ENCODE measurements at places on chromosomes 7 and 10.

DNA sequence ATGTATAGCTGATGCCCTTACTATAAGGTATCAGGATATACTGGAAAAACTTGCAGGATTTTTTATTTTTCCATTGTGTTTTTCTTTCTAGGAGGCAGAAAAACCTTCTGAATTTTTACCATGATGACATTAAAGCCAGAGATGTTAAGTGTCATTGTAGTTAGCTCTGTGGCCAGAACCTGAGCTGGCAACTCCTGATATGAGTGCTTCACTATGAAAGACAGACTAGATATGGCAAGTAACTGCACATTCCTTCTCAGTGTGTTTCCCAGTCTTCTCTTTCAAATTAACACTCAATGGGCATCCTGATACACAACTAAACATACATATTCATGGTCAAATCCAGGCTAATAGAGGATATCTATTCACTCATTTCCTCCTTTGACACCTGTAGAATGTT lies 166.2 kb downstream of the CTTNBP2 start:
- no peak for DNase-seq

GRCh38 chr7:34756691-34757090 lies 98.7 kb downstream of the NPSR1 start:
- no peak for DNase-seq

DNA sequence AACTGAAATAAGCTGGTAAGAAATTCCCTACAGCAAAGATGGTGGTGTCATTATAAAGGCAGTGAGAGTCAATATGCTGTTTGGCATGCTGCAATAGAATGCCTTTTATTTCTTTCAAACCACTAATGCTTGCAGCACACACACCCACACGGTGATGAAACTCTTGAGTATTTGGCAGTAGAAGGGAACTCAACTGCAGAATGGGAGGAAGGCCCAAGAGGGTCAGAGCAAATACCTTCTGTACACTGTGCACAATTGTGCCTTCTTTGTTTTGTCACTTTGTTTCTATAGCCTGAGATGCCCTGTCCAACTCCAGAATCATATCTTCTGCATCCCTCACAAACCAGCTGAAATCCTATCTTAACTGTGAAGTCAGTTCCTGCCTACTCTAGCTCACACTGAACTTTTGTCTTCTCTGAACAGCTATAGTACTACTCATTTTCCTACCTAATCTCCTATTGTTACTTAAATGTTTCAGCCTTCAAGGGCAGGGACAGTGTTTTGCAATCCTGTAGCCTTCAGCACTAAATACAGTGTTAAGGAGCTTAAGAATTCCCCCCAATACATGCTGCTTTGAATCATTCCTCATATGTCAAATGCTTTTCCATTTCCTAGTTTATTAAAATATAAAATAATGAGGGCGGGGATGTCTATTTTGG lies 22.2 kb downstream of the MMS19 start:
- no peak for DNase-seq

DNA sequence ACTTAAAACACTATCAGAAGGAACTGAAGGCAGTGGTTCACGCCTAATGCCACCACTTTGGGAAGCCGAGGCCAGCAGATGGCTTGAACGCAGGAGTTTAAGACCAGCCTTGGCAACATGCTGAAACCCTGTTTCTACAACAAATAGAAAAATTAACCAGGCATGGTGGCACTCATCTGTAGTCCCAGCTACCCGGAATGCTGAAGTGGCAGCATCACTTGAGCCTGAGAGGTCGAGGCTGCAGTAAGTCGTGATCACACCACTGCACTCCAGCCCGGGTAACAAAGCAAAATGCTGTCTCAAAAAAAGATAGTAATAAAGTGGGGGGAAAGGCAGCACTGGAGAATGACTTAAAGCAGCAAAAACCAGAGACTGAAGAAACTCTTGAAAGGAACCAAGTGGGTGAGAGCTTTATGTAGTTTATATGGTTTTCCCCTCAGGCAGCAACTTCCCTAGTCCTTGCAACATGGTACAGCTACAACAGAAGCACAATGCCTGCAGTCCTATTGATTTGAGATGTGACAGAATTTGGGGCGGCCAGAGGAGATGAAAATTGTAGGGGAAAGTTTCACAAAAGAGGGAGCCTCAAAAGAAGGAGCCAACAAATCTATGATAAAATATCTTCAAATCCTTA lies 38.1 kb downstream of the GDI2 start:
- no peak for DNase-seq

All from right lung (tissue), 10 donors.